ENCODE measurements at places on chromosomes 7 and 10.

DNA sequence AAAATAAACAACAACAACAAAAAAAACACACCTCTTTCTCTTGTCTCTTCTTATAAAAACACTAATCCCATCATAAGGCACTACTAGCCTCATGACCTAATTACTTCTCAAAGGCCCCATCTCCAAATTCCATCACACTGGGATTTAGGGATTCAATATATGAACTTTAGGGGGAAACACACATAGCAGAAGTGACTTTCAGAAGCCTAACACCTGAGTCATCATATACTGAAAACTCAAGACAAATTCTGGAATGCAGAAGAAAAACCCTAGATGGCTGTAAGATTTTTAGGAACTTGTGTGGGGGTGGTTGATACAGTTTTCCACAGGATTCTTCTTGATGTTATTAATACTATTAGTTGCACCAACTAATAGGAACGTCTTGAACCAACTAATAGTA, 33.7 kb upstream of the CSTF2T start:
- DNase-seq = no peak

GRCh38 chr10:75703191-75703854, 271.9 kb downstream of the LRMDA start:
- DNase-seq = no peak

DNA sequence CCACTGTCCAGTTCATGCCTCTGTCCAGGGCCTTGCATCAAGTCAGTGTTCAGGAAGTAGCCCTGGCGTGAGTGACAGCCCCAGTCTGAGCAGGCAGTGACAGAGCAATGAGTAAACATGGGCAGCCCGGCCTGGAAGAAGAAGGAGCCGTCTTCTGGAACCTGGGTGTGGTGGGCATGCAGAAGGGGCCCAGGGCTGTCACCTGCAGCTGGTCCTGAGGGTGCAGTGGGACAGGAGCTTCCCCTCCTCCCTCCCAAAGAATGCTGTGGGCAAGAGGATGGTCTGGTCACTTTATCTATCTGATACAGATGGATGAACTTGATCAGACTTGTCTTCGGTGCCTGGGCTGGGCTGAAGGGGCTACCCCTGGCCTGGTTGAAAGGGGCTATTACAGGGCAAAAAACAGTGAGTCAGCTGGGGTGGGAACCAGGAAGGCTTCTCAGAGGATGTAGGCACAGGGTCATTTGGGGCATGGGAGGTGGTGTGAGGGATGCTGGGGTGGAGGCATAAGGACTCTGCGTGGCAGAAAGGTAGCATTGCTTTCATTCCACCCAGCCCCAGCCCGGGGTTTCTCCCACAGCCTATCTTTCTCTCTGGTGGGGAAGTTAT, 42.7 kb upstream of the PPIF start:
- no peak for DNase-seq

GRCh38 chr10:96666741-96667140, 53.6 kb downstream of the PIK3AP1 start:
- no peak for DNase-seq

- DNase-seq = no peak
Measured at GRCh38 chr10:71845410-71846405, 5.3 kb downstream of the PSAP start.

DNA sequence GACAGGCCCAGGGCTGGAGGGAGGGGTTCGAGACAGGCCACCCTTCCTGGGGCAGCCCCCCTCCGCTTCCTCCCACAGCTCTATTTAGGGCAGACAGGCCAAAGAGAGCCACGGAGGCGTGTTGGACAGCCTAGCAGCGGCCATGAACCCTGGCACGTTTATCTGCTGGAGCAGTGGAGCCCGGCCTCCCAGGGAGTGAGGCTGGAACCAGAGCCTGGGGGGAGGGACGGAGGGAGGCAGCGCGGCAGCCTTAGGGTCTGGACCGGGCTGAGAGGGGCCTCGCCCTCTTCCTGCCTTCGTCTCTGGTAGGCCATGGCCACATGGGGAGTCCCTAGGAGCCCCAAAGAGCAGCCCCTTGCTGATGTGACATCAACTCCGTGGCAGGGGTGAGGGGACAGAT, 17.1 kb downstream of the UNCX start:
- DNase-seq = no peak

DNA sequence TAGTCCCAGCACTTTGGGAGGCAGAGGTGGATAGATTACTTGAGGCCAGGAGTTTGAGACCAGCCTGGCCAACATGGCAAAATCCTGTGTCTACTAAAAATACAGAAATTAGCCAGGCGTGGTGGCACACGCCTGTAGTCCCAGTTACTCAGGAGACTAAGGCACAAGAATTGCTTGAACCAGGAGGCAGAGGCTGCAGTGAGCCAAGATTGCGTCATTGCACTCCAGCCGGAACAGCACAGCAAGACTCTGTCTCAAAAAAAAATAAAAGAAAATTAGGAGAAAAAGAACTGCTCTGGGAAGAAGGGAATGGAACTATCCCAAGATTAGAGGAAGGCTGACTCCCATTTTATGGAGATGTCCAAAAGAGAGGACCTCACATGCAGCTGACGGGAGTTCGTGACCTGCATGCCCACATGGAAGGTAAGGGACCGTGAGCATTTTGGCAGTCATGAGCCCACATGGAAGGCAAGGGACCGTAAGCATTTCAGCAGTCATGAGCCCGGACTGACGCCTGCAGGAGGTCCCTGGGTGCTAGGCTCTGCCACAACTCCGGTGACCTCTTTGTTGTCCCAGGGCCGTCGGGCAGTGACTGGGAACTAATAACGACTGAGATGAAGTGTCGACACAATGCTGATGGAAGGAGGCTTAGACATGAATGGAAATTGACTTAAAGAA, 18.6 kb upstream of the GTPBP4 start:
- no peak for DNase-seq

DNA sequence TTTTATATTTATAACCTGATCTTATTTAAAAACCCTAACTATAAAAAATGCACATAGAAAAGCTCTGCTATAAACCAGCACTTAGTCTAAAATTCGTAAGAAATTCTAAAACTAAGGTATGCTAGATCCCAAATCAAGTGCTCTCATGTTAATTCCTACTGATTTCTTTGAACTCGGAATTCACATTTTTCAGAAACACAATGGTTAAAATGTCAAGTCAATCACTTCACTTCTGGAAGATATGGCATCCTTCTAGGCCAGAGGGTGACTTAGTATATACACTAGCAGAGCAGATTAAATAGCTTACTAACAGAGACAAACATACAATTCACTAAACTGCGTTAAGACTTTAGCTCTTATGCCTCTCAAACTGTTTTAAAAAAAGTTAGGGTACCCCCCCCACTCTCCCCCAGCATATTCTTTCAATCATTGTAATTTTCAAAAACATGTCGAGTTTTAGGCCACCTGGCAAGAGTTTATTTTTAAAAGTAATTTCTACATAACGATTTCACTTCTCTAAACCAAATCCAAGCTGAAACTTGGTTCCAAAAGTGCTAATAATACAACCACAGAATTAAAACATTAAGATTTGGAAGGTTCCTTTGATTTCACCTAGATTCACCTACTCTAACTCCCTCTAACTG, 129.4 kb downstream of the NRBF2 start:
- no peak for DNase-seq

GRCh38 chr10:95795602-95796001, 39.6 kb downstream of the ENTPD1 start:
- DNase-seq = no peak

DNA sequence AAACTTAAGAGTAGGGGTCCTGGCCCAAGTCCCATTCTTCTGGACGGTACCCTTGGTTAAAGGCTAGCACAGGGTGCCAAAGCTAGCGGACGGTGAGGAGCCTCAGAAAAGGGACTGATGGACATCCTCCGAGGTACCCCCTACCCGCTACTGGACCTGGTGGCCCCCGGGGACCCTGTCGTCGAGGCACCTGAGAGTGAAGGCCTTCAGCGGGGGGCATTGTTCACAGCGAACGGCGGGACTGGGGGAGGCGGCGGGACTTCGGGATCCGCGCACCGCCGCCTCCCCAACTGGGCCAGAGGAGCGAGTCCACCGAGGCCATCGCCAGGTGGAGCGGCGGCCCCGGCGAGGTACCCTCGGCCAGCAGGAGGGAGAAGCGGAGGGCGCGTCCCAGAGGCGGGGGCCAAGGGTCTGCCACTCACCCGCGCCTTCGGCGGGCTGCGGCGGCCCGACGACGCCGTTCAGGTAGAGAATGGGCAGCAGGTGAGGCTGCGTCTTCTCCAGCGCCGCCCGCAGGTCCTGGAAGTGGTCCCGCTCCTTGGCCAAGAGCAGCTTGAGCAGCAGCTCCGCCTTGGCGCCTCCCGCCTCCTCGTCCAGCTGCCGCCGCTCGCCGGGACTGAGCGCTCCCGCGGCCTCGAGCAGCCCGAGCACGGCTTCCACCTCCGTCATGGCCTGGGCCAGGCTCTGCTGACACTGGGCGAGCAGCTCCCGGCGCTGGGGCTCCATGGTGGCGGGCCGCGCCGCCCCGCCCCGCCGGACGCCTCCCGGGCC, 575 bp downstream of the DLG5 start:
- DNase-seq = peak; percentile 44

DNA sequence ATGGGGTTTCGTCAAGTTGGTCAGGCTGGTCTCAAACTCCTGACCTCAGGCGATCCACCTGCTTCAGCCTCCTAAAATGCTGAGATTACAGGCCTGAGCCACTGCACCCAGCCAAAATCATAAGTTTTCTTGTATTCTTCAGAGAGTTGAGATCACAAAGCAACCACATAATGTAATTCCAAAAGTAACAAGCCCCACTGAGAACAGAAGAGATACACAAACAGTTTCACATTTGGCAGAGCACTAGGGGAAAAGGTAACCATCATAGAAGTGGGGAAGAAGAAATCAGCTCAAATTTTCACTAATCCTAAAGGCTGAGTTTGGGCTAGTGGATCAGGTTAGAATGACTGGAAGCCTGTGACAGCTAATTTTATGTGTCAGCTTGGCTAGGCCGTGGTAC, 5.4 kb upstream of the CEP41 start:
- no peak for DNase-seq

DNA sequence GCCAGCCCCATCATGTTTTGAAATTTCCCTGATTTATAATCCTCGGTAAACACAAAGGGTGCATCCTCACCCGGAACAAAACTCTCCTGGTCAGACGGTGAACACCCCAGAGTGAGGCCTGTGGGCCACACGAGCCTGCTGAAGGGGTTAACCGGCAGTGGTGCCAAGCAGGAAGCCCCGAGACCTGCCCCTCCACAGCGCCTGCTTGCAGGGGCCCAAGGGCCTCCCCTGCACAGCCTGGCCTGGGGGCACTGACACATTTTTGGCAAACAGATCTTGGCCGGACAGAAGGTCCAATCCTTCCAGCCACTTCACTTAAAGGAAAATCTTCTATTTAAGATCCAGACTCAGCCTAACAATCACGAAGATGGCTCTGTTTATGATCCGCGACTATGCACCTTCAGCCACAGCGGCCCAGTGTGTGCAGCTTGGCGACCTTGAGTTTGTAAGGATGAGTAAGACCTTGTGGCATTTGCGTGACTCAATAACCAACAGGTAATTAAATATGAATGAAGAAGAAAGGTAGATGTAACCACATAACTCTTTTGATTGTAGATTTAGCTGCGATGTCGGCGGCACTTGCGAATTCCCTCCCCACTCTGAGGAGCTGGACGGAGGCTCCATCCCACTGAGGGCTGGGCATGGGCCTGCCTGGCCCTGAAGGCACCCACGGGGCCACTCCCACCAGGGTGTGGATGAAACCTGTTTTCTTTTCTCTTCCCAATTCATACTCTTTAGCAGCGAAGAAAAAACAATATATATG, 328.2 kb downstream of the DNAJB6 start:
- DNase-seq = no peak

- no peak for DNase-seq
Measured at GRCh38 chr7:25407053-25407452, 178.8 kb upstream of the NPVF start.

DNA sequence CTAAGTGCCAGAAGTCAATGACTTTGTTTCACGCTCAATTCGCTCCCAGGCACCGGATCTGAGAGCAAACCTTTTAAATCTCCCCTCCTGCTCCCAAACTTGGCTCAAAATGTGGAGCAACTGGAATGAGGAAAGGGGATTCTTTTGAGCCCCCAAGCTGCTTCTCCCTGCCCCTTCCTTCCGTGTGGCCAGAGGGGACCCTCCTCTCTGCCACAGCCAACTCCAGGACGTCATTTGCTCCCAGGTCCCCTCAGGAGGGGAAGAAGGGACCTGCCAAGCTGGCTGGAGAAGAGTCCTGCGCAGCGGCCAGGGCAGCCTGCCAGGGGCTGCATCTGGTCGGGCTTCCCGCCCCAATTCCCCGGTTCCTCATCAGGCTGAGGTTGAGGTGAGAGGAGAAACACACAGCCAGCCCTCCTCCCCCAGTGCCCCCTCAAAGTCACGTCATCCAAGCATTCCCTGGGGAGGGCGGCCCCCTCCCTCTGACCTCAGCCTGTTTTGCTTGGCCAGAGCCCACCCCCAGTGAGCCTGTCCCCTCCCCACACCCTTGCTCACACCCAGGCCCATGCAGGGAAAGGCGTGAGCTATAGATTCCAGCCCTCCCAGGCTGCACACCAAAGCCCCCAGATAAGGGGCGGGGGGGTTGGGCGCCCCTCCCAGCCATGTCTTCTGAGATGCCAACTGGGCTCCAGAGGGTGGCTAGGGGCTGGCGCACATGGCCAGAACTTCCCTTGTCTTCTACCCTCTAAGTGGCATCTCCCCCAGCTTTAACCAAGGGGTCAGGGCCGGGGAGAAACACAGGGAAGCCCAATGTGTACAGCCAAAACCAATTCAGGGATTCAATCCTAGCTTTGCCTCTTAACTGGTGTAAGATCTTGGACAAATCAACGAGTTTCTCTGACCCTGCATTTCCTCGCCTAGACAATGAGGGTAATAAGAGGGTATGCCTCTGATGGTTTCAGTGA, 35.0 kb downstream of the SH3PXD2A start:
- DNase-seq = no peak

DNA sequence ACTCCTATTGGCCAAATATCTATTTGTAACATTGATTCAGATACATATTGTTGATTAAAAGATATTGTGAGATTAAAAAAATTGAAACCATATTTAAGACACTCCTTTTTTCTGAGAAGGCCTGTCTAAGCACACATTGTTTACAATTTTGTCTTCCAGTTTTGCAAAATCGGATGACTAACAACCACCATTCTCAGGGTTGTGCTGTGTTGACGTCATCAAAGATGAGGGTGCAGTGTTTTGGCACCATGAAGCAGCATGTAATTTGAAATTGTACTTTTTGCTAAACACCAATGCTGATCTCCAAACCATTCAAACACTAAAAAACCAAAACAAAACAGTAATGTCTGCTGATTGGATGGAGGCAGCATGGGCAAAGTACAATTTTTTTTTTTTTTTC, 7.4 kb downstream of the CREB5 start:
- no peak for DNase-seq

- no peak for DNase-seq
Measured at GRCh38 chr10:59324597-59324996, 37.8 kb downstream of the FAM13C start.

DNA sequence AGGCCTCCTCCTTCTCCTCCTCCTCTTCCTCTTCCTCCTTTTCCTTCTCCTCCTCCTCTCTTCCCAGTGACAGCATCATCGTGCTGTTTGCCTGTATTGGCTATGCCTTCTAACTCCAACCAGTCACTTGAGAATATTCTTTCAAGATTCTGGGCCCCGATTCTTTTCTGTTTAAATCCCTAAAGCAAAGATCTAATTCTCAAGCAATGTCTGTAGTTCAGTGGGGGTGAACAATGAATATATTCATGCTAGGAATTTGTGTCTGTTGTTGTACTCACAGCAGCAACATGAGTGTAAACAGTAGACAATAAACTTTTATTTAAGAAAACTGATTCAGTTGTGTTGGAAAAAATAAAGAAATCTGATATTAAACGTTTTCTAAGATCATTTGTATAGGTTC, 30.7 kb downstream of the NUDT5 start:
- DNase-seq = no peak

Measured in nucleus accumbens (tissue), 56 donors.